NCI-H1105 (cell line): ENCODE measurements at places on chromosomes 5 and 9.

- DNase-seq = no peak
These were observed 163.7 kb downstream of the MAN2A1 start for GRCh38 chr5:109853377-109853776.

DNA sequence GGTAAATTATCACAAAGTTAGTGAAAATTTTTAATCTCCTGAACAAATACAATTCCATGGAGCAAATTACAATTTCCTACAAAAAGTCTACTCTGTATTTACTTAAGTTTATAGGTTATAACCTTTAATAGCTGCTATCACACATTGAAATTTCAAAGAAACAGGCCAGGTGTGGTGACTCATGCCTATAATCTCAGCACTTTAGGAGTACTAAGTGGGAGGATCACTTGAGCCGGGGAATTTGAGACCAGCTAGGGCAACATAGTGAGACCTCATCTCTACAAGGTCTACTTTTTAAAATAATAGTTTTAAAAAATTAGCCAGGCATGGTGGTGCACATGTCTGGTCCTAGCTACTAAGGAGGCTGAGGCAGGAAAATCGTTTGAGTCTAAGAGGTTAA lies 50.3 kb downstream of the HINT1 start:
- DNase-seq = no peak

GRCh38 chr9:89442501-89442978 lies 55.4 kb downstream of the SEMA4D start:
- DNase-seq = no peak

DNA sequence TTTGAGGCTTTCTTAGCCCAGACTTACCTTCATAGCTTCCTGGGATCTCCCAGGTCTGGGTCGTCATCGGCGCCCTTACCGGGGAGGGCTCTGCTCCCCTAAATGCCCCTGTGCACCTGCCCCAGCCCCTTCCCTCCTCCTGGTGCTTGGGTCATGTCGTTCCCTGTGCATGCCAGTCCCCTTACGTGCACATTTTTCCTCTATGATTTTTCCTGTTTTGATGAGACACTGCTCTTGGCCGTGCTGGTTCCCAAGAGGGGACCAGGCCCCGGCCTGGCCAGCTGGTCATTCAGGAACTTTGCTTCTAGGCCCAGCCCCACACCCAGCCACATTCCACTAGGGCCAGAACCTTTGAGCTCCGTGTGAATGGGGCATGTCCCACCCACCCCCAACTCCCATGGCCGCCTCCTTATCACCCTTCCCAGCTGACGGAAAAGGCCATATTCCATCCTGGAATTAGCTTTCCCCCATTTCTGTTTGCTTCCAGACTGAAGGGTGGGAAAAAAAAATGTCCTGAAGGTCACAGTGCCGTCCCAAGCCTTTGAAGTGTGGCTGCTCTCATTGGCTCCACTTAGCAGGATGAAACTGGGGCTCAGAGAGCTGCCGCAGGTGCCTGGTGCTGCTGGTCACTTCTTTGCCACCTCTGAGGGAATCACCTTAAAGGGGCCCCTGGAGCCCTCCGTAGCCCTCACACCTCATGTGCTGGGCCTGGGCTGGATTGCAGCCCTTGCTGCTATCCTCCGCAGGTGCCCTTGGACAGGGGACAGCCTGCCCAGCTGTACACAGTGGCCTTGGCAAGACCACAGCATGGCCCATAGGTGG lies 25.1 kb downstream of the ERGIC1 start:
- no peak for DNase-seq

GRCh38 chr5:174752121-174752520 lies 27.7 kb downstream of the MSX2 start:
- DNase-seq = no peak

- peak; percentile 15 for DNase-seq
These were observed 337.1 kb downstream of the GADD45G start for GRCh38 chr9:89941875-89942274.

- DNase-seq = no peak
These were observed 26.8 kb downstream of the ACTBL2 start for GRCh38 chr5:57455511-57456455.

DNA sequence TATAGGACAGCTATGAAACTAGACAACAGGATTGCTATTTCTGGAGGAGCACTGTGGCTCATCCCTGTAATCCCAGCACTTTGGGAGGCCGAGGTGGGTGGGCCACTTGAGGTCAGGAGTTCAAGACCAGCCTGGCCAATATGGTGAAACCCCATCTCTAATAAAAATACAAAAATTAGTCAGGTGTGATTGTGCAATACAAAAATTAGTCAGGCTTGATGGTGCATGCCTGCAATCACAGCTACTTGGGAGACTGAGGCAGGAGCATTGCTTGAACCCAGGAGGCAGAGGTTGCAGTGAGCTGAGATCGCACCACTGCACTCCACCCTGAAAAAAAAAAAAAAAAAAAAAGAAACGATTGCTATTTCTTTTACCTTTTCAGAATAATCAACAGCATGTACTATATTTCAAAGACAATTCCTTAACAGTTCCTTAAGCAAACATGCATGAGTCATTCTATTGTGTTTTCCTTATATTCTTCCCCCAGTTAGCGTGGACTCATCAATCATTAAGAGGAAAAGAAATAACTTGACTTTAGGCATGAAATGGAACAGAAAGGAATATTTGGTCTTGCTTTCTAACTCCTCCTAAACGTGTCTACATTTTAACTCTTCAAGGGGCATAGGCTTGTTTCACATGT lies 162.6 kb downstream of the TAF11L14 start:
- no peak for DNase-seq

DNA sequence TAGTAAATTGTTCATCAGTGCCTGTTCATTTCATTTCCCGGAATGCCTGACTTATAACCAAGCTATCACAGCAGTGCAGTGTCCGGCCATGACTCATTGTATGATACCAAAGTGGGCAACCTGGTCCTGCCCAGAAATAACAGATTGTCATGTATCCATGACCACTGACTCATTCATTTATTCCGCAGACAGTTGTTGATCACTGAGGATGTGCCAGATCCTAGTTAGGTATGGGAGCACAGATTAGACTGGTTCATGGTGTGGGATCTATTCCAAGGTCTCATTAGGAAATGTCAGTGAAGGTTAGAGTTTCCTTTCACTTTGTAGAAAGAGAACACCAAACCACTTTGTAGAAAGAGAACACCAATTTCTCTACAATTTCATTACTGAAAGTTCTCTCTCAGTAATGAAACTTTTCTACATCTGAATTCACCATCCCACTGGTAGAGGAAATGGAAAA lies 8.7 kb downstream of the NREP start:
- DNase-seq = no peak

DNA sequence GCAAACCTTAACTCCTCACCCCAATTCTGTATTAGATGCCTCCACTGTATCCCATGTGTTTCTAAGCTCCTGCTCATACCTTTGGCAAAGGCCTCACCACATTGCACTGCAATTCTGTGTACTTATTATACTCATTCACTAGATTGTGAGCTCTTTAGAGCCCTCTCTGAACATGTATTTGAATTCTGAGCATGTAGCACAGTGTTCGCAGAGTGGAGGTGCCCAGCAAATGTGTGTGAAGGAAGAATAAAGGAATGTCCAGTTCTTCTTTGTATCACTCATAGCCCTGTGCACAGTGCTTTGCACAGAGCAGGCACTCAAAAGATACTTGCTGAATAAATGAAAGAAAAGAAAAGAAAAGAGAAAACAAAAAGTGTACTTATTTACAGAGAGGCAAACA lies 301.1 kb upstream of the EFNA5 start:
- no peak for DNase-seq

DNA sequence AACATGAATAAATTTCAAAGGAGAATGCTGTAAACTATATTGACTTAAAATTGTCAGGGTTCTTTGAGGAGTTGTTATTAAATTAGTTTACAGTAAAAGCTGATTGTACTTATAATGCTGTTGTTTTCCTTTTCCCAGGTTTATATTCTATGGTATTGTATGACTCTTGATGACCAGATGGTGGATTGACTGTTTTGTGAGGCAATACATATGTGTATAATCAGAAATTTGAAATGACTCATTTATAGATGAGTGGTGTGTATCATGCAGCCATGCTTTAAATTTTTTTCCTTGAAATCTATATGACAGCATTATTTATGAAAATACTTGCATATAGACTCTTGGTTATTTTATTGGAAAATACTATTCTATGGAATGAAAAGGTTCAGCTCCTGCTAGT lies 195.3 kb downstream of the CNTLN start:
- no peak for DNase-seq

DNA sequence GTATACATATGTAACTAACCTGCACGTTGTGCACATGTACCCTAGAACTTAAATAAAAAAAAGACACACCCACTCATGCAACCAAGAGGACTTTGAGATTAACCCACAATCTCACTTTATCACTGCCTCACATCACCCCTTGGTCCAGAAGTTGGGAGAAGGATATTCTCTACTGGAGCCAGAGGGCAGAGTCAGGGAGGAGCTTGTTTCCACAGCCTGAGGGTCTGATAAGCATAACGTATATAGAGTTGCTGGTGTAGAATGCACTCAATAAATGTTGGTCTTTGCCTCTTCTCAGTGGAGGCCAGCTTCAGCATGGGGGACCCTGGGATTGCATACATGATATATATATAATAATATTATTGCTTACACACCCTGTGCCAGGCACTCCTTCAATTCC lies 10.1 kb downstream of the KCNV2 start:
- DNase-seq = no peak

DNA sequence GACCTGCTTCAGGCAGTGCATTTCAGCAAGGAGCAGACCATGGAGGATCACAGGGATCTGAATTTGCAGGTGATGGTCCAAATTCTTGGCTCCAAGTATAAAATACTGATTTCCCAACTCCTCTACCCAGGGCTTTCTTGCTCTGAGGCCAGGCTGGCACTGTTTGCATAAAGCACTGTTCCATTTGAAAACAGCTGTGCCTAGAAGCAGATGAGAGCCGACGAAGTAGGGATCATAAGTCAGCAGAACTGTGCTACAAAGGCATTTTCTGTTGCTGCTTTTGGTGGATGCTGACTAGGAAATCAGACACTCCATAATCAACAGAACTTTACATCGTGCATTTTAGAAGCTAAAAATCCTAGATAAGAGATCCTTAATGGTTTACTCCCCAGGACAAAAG lies 126.4 kb downstream of the MAT2B start:
- DNase-seq = no peak

- no peak for DNase-seq
These were observed 253.4 kb downstream of the ARHGAP26 start for GRCh38 chr5:143023411-143024096.

- no peak for DNase-seq
These were observed 5.8 kb upstream of the MEF2C start for GRCh38 chr5:88888848-88889188.

DNA sequence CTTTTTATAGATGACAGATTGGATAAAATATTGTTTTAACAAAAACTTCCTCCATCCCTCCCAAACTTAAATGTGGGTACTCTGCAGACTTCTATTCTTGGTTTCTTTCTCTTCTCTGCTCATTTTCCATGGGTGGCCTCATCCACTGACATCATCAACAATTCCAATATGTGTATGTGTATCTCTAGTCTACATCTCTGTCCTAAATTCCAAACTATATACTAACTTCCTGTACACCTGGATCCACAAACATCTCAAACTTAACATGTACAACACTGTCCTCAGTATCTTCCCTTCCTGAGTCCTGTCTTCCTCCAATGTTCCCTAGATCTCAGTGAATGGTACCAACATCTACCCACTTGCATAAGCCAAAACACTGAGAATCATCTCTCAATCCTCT lies 28.5 kb upstream of the CDK5RAP2 start:
- no peak for DNase-seq

GRCh38 chr5:133347039-133347438 lies 265.3 kb downstream of the FSTL4 start:
- no peak for DNase-seq

- no peak for DNase-seq
These were observed 155.9 kb upstream of the PHYKPL start for GRCh38 chr5:178388386-178389025.

GRCh38 chr5:54234304-54234933 lies 76.0 kb downstream of the ARL15 start:
- DNase-seq = no peak

GRCh38 chr5:177478711-177479646 lies 5.5 kb upstream of the DBN1 start:
- no peak for DNase-seq

- no peak for DNase-seq
These were observed 175.9 kb upstream of the IZUMO3 start for GRCh38 chr9:24721621-24722020.

DNA sequence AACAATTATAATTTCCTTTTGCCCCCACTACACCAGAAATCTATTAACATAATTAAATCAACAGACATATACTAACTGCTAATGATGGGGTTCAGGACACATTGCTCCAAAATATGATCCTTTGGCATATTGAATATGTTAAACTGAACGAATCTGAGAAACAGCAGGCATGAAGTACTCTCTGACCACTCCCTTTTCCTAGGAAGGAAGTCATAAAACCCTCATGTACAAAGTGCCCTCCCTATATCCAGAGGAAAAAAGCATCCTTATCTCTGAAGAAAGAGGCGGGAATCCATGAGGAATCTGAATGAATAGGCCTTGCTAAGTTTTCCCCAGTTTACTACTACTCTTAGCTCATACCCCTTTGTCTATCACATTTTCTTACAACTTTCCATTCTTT lies 67.9 kb downstream of the ADAMTS6 start:
- DNase-seq = no peak

DNA sequence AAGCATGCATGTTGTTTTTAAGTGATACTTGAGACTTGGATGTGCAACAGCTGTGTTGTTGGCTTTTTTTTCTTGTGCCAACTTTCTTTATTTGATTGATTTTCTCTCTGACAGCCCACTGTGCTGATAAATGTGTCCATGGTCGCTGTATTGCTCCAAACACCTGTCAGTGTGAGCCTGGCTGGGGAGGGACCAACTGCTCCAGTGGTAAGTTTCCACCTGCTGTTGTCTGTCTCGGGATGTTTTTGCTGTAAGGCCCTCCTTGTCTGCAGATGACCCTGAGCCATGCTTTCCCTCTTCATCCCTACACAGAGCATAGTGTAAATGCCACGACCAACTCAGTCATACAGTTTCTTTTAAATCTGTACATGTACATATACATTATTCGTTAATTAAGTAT lies 79.2 kb downstream of the MEGF10 start:
- DNase-seq = no peak

DNA sequence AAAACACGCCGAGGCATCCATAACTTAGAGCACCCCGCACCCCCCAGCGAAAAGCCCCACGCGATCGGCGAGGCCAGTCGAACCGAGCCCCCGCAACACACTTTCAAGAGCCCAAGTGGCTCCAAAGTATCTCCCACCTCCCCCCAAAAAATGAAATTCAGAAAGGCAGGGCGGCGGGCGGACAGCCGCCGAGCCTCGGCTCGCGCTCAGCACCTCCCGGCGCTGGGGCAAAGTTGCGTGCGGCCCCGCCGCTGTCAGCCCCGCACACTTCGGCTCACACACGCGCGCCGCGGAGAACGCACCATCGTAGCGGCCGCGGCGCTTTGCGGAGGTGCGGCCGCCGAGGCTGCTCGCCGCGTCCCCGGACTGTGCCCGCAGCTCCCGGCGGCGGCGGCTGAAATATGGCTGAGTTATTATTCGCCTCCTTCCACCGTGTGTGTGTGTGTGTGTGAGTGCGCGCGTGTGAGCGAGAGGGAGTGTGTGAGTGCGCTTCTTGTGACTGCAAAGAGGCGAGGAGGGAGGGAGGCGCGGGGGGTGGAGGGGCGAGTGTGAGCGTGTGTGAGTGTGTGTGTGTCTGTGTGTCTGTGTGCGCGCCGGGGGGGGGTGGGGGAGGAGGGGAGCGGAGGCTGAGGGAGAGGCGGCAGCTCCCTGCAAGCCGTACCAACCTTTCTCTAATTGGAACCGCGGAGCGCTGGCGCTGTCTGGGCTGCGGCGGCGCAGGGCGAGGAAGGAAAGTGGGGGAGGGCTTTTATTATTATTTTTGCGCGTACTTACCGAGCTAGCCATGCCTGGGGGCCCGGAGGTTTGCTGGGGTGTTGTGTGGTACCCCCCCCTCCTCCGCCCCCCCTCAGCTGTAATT lies 599 bp downstream of the MLLT3 start:
- peak; percentile 46 for DNase-seq
